Fibroblast of lung (primary cell): ENCODE measurements at places on chromosomes 12 and 14.
A peak's percentile ranks its signal among the peaks of the same experiment; 100 is the strongest.

DNA sequence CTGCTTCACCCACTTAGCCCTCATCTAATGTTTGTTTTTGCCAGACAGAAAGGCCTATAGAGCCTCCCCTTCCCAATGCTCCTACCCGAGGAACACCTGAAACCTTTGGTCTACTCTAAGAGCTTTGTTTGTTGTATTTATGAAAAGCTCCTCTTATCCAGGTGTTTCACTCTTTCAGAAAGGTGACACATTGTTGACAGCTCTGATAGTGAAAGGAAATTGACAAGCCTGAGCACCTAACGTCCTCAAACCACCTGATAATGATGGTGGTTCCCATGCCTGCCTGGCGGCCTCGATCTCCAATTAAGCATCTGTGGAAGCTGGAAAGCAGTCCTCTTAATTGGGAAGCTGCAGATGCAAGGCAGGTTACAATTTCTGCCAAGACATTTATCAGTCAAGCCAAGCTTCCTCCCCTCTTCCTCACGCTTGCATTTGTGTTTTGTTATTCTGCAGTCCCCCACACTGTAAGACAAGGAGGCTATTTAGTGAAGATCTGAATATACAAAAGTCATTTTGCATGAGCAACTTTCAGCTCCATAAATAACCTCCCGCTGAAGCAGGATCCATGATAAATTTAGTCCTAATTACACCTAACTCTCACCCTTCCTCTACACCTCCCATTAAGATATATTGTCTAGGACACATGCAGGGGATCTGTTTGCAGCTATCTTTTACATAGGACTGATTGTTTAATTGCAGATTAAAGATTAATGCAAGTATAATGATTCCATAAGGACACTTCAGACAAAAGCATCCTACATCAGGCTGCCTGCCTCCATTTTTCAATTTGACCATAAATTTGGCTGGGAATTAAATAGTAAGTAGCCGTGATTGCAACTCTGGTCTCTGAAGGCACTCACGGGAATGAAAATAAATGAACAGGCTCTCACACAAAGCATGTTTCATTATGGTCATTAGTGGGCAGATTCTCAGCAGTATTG, 288.6 kb downstream of the PDZRN4 start:
- DNase-seq: no peak

- DNase-seq: no peak
These were observed 779.7 kb upstream of the FLRT2 start for GRCh38 chr14:84750284-84750683.

DNA sequence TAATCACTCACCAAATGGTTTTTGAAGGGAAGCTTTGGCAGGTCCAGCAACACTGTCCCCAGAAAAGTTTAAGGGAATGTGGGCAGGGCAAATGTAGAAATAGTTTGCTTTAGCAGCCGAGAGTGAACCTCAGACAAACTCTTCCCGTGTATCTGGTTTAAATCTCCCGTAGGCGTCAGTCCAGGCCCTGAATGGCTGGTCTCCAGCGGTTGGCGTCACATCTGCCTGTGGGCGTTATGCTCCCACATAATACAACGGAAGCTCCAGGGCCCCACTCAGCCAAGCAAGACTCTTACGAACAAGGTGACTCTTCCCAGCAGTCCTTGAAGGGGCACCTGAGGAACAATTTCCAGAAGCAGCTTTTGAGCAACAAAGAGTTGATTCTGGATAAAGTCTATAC, 942 bp downstream of the ZC2HC1C start:
- DNase-seq: no peak

DNA sequence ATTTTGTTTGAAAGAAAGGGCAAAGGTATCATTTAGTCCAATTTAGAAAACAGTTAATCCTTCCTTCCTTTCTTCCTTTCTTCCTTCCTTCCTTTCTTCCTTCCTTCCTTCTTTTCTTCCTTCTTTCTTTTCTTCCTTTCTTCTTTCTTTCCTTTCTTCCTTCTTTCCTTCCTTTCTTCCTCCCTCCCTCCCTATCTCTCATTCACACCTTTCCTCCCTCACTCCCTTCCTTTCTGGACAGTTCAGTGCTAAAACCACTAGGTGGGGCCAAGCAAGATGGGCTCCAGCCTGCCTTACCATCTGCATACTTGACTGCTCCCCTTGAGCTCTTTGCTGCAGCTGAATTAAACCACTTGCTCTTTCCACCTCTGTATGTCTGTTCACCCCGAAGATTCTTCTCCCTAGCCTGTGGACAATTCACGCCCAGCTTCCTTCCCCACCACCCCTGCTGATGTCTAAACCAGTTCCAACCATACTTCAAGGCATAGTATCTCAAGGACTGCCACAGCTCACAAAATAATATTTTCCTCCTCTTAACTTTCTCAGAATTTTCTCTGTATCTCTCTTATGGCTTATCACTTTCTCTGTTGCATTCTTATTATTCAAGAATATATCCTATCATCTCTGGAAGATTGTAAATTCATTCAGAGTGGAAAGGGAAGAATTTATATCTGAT, 78.0 kb downstream of the DBX2 start:
- no peak for DNase-seq

DNA sequence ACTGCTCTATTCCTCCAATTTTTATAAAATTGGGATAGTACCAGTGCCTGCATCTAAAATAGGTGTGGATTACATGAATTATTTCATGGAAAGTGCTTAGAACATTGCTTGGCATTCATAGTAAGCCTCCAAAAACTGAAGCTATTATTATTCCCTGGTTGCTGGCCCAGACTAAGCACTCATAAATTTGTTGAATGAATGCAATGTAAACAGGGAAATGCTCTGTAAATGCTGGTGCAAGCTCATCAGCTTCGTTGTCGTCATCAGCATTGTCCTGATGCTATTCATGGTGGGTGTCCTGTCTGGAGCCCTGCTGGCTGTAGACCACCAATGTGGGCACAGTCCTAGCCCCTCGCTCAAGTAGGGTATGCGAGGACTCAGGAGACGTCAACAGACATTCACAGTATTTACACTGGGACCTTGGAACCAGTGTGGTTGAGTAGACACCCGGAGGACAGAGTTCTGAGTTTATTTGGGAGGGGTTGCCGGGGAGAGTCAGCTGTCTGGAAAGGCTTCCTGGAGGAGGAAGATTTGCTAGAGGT, 16.5 kb downstream of the BDKRB2 start:
- DNase-seq: no peak

DNA sequence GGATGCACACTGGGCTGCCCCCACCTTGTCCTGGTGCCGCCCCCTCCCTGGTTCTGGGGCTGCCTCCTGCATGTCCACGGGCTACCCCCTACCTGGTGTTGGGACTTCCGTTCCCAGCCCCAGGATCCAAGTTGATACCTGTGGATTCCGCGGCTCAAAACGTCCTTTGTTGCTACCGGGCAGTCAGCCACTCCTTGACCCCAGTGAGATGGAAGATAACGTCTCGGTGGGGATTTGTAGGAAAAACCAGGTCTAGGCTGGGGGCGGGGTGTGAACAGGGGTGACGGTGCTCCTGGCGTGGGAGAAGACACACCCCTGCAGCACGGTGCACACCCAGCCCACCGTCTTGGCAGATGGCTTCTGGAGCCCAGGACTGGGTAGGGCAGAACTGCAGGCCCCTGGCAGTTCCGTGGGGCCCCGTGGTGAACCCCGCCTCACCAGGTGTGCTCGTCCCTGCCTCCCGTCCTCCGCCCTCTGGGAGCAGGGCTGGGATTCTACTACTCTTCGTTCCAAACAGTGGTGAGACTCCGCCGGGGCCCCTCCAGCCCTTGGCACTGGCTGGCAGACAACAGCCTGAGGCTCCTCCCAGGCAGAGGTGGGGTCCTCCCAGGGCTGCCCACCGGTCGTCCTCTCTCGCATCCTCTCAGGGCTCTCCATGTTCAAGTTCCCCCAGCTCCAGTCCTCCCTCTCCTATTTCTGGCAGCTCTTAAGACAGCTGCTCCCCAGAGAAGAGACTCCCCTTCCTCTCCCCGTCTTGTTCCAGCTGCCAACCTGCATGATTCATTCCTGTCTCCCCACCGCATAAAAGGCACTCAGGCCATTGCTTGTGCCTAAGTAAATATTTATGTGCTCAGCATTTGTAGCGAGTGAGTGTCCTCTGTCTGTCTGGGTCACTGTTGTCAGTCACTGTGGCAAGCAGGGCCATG, 75.5 kb downstream of the FBXL14 start:
- peak; percentile 70 for DNase-seq

DNA sequence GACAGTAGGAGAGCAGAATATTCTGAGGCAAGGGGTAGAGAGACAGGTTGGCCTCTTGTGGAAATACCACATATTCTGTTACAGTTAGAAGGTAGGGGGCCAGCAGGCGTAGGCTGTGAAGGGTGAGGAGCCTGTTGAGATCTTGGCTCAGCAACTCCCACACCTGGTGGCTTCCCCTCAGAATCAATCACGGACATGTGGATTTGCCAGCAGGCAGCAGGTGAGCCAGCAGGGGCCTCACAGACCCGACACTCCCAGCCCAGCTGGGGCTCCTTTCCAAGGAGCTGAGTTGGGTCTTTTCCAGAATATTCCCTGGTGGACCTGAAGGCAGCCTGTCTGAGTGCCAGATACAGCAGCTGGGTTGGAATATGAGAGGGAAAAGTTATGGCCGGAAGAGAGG, 150.0 kb upstream of the CRY1 start:
- no peak for DNase-seq

DNA sequence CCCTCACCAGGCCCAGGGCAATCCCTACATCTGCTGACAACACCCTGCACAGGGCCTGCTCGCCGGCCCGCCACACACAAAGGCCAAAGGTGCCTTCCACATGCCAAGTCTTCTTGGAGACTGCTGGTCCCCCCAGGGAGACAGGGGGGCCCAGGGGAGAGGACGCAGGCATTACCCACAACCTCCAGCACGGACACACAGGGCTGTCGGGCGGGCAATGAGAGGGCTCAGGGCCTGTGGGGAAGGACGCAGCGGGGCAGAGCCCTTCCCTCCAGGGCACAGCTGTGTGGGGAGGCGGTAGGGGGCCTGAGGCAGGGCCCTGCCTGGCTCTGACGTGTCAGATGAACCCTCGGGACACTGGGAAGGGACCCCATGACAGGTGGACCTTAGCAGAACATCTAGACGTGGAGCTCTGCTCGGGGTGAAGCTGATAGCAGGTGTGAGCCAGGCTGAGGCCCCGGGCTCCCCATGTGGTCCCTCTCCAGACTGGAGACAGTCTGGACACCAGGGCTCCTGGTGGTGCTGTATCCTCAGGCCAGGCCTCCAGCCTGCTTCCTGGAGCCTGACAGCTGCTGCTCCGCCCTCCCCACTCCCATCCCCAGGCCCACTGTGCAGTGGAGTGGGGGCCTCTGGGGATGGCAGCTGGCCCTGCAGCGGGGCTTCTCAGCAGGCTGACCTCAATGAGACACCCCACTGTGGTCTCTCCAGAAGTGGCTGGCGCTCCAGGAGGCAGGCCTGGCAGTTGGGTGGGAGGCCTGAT, 31.6 kb upstream of the NUDT14 start:
- DNase-seq: no peak

DNA sequence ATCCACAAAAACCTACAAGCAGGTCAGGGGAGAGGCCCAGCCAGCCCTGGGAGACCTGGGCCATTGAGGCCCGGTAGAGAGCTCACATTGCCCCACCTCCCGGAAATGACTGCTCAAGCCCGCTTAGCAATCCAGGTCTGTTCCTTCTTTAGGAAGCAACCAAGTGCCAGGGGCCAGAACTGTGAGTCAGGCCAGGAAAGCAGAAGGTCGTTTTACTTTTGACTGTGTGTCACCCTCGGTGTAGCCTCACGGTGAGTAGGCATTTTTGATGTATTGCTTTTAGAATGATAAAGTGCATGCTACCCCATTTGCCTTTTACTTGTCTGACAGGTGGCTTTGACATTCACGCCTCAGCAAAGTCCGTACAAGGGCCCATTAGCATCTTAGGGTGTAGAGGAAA, 25.4 kb upstream of the PWP1 start:
- DNase-seq: no peak

- DNase-seq: peak; percentile 42
These were observed 147.4 kb upstream of the EGLN3 start for GRCh38 chr14:34098045-34098984.

GRCh38 chr14:79251278-79251677, 960.0 kb downstream of the DIO2 start:
- DNase-seq: no peak

- DNase-seq: no peak
These were observed 170.0 kb downstream of the SLC5A8 start for GRCh38 chr12:101039848-101040531.

- DNase-seq: no peak
These were observed 2.8 kb upstream of the BAZ2A start for GRCh38 chr12:56632701-56633467.

DNA sequence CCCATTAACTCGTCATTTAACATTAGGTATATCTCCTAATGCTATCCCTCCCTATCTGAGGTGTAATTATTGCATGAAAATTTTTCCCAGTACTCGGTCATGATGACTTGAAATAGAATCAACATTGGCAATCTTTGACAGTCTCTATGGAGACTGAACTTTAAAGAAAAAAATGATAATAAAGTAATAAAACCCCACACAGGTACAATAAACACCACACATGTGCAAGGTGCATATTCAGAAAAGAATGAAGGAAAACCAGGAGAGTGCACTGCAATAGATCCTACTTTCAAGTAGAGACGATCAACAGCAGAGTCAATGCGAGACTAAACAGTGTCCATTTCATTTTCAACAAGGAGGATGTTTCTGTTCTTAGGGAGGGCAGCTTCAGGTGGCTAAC, 1253.8 kb upstream of the TMEM132C start:
- DNase-seq: no peak

DNA sequence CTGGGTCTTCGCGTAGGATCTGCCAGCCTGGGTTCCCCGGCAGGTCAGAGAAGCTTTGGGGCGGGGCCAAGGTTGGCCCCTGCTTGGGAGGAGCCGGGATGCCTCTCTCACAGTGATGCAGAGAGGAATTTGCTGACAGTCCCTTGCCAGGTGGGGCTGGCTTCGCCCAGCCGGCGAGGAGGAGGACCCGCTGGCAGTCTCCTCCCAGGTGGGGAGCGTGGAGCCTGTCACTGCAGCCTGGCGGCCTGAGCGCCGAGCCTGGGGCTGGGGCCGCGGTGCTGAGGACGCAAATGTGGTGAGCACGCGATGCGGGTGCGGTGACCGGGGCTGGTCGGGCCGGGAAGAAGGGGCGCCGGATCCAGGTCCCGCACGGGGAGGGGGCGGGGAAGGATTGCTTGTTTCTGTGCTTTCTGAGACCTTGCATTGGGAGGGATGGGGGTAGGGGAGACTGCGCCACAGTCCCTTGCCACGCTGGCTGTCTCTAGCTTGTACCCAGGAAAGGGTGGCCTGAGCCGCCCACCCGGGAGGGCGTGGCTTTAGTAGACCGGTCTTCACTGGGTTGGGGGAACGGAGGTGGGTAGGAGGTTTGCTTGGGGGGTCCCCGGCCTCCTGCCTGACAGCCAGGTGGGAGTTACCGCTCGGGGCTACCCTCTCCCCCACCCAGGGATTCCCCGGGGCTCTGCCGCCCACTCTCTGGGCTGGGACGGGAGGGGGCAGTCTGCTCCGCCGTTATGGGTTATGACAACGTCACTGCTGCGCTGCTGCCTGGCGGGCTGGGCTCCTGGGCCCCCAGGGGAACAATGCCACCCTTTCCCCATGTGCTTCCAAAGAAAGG, at the start of gene TMEM63C:
TMEM63C (plus strand) TSS at position 196 of the 835 bp plus-strand sequence. CDS start 37,016 bp downstream, outside the sequence.
- DNase-seq: no peak

DNA sequence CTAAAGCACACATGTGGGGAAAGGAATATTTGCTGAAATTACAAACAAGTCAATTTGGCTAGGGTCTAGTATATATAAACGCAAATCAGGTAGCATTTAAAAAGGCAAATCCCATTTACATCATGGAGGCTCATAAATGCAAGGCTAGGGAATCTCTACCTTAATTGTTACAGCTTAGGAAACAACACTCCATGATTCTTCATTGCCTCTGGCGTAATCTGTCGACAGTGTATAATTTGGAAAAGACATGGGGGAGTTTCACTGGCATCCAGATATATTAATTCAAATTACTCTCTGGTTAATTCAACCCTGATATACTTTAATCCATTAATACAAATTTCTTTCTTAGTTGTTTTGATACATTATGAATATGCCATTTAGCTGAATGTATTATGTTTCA, 1630.2 kb upstream of the FLRT2 start:
- no peak for DNase-seq
